ENCODE measurements at places on chromosomes 5 and 9.

DNA sequence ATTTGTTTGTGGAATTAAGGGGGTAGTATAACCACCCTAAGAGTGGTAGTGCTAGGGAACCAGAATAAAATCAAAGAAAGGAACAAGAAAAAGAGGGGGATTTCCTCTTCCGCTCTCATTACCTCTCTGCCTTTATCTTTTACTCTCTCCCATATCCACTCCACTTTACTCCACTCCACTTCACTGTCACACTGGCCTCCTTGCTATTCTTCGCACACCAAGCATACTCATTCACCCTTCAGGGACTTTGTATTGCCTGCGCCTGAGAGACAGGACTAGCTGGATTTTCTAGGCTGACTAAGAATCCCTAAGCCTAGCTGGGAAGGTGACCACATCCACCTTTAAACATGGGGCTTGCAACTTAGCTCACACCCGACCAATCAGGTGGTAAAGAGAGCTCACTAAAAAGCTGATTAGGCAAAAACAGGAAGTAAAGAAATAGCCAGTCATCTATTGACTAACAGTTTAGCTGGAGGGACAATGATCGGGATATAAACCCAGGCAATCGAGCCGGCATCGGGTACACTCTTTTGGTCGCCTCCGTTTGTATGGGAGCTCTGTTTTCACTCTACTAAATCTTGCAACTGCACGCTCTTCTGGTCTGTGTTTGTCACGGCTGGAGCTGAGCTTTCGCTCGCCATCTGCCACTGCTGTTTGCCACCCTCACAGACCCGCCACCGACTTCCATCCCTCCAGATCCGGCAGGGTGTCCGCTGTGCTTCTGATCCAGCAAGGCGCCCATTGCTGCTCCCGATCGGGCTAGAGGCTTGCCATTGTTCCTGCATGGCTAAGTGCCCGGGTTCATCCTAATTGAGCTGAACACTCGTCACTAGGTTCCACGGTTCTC is 121.8 kb downstream of the FAM170A start:
- no peak for DNase-seq

- no peak for DNase-seq
These were observed 49.1 kb upstream of the SUB1 start for GRCh38 chr5:32536246-32536645.

DNA sequence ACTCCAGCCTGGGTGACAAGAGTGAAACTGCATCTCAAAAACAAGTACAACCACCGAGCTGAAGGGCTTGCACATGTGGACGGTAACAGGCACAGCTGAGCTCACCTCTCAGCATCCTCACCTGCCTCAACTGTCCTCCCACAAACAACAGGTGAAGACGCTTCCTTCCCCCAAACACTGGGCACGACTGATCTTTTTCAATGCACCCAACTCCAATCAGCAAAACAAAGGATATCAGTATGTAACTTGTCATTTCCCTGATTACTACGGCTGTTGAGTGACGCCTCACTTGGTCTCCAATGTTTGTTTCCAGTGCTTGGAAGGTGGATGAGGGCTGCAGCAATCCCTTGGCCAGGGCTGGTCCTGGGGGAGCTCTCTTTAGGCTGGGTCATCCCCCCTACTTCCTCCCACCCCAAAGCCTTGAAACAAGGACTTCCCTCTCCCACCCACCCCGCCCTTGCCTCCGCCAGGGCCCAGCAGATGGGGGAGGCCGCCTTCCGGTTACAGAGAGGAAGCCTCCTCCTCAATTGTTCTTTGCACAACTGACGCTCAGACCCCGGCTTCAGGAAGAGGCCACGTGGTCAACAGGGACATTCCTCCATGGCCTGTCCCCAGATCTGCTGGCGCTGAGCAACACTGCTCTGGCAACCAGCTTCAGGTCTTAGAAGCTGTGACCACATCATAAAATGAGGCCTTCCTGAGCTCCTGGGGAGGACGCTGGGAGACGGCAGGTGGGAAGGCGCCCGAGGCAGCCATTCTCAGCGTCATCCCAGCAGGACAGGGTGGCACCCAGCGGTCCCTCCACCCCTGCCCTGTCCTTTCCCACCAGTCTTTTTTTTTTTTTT is 5.9 kb downstream of the FAM78A start:
- DNase-seq, result no peak

DNA sequence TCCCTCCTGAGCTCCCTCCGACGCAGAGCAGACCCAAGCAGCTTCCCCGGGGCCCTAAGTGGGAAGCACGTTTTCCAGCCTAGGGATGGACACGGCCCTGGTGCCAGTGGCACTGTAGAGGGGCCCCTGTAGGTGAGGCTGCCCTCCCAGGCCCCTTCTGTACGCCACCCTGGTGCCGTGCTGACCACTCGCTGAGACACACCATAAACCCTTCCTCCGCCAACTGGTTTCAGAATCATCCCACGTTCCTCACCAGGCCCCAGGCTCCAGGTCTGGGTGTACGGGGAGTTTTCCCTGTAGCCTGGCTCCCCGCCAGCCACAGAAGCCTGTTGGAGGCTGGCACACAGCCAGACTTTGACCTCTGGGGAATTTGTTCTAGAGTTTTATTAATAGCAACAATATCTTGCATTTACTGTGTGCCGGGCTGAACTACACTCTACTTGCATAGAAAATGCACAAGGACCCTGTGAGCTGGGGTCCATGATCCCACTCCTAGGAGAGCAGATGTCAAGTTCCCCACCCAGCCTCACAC is 18.2 kb upstream of the WDR38 start:
- DNase-seq, result no peak

GRCh38 chr5:132750471-132751230 is 3.4 kb downstream of the CCNI2 start:
- no peak for DNase-seq

DNA sequence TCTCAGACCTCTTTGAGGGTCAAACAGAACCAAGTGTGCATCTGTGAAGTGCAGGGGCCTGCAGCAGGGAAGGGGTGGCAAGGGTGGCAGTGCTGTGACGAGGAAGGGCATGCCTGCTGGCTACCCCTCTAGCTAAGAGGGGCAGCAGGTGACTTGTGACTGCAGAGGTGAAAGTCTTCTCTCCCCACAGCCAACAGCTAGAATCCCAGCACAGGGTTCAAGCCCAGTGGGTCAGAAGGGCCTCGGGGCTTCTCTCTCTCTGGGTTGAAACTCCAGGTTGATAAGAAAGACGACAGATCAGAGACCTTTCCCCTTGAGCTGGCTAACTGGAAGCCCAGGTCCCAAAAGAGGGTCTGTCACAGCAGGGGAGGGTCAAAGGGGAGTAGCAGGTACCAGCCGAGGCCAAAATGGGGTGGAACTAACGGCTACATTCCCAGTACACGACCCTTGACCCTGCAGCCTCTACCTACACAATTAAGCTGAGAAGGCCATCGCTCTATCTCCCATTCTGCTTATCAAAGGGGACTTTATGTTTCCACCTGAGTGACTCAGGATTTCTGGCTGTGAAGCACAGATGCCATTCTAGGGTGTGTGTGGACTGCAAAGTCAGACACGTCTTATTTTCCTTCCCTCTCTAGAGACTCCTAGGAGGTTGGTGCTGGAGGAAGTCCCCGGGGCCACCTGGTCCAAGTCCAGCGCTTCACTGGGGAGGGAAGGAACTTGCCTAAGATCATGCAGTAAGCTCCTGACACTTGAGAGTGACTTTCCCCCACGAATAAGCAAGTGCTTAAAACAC is 14.6 kb downstream of the ANKS6 start:
- no peak for DNase-seq

GRCh38 chr5:167987490-167988280 is 303.8 kb upstream of the WWC1 start:
- no peak for DNase-seq

- no peak for DNase-seq
These were observed 60.5 kb downstream of the RASGRF2 start for GRCh38 chr5:81020478-81021167.

- DNase-seq, result no peak
These were observed 11.6 kb upstream of the CEP120 start for GRCh38 chr5:123434796-123435195.

DNA sequence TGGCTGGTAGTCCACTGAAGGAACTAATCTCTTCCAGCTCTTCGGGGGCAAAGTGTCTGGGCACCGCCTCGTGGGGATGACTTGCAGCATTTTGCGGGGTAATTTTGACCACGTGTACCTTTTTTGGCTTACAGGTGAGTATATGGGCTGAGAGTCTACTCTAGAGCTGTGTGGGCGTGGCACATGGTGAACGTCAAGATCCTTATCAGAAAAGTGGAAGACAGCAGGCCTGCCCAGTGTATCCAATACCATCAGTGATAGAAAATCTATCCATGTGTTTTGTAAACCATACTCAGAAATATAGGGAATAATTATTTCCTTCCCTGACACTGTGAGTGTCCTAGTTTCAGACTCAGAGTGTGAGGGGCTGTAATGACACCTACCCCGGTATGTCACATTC is 148.5 kb downstream of the SLIT3 start:
- DNase-seq, result no peak

GRCh38 chr9:36441966-36442365 is 41.9 kb upstream of the RNF38 start:
- DNase-seq, result no peak

DNA sequence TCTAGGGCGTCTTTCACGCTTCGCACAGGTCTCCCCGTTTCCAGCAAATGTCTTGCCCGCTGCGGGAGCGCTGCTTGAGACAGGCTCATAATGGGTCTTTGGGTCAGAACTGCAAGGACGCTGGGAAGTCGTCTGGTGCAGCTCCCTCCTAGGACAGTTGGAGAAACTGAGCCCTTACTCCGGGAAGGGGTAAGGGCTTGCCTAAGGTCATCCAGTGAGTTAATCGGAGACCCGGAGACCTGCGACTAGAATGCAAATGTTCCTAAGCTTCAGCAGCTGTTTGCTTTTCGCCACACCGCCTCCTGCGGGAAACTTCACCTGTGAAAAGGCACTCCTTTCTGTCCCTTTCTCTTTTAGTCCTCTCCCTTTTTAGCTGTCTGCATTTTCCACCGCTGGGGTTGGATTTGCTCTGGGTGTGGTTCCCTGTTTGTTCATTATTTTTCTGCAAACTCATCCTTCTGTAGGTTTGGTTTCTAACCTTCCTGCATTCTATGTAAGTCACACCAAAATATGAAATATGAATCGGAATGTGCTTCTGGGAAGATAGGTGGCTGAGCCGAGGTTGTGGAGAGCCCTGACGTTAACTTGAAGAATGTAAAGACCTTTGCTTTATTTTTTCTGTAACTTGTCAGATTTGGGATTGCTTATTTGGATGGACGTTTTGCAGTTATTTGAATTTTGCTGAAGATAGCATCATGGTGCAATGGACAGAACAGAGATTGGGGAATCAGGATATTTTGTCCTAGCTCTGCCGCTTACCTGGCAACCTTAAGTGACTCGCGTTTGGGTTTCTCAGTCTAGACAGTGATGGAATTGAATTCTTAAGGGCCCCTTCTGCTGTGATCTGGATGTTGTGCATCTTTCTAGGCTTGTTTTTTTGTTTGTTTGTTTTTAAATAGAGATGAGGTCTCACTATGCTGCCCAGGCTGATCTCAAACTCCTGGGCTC is 909 bp downstream of the SLC36A1 start:
- DNase-seq, result peak; percentile 6

DNA sequence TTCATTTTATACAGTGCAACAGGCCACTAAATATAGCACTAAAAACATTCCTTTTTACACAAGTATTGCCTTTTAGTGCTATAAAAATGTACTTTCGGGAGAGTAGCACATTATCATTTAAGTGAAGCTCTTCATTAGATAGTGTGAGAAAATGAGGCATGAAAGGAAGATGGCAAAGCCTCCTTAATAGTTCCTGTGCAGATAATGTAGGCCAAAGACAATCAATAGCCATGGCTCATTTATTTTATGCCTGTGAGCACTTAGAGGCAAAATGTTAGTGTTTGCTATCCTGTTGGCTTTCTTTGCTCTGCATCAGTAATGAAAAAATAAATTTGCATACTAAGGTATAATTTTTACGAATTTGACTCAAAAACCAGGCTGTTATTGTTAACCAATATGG is 929.5 kb upstream of the C9orf72 start:
- no peak for DNase-seq

DNA sequence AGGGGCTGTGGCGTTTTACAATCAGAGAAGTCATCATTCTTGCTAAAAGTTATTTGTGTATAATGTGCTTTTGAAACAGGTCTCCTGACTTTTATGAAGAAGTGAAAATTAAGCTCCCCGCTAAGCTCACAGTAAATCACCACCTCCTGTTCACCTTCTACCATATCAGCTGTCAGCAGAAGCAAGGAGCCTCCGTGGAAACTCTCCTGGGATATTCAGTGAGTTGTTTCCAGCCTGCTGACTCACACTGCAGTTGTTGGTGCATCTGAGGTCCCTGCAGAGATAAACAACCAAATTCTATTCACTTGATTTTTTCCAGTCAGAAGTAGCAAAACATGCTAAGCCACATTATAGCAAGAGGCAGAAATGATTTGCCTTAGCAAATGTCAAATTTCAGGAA is 156.7 kb downstream of the DOCK8 start:
- no peak for DNase-seq

GRCh38 chr5:140224658-140225057 is 49.7 kb downstream of the CYSTM1 start:
- no peak for DNase-seq

DNA sequence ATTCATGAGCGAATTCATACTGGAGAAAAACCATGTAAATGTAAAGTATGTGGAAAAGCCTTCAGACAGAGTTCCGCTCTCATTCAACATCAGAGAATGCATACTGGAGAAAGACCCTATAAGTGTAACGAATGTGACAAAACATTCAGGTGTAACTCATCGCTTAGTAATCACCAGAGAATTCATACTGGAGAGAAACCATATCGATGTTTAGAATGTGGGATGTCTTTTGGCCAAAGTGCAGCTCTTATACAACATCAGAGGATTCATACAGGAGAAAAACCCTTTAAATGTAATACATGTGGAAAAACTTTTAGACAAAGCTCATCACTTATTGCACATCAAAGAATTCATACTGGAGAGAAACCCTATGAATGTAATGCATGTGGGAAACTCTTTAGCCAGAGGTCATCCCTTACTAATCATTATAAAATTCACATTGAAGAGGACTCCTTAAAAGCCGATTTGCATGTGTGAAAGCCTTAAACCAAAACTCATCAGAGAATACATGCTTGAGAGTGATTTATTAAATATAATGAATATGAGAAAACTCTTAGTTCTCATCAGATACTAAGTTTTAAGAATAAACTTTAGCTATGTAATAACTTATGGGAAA is 11.8 kb upstream of the ZFP2 start:
- no peak for DNase-seq

DNA sequence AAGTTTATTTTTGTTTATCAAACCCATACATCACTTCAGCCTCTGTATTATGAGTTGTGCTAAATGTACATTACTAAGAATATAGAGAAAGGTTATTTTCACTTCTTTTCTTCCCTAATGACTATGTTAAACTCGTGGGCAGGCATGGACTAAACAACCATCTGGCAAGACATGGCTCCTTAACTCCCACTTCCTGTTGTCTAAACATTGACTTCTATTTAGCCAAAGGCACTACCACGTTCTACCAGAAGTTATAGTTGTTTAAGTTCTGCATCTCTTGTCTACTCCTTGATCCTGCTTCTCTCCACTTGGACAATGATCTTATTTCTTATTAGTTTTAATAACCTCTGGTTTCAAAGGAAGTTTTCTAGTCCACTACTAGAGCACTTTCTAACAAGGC is 136.1 kb downstream of the MACIR start:
- no peak for DNase-seq

Data from activated CD4-positive, alpha-beta T cell treated with anti-CD3 and anti-CD28 coated beads for 24 hours (primary cell).